Muscle of leg (tissue), 16 donors: ENCODE measurements at places on chromosomes 7 and 10. TPM values are rescaled to one million over a fixed set of nuclear protein-coding genes. Genes with fewer than 3 reads are reported as not detected.

Gene USP6NL
- total RNA-seq: 8.0 TPM

- peak; percentile 39 for DNase-seq
- H3K27ac ChIP-seq: peak overlapping the region; percentile 42
- no peaks in the 10 kb centered on the region for H3K36me3 ChIP-seq
- H3K4me1 ChIP-seq: peaks cover 16% of the 10 kb centered on the region
- no peak overlapping the region for H3K4me3 ChIP-seq
Measured at GRCh38 chr10:119535305-119535704, 7.2 kb downstream of the RGS10 start.

- H3K27me3 ChIP-seq: no peaks in the 10 kb centered on the region
- H3K36me3 ChIP-seq: no peaks in the 10 kb centered on the region
- DNase-seq: no peak
- H3K4me1 ChIP-seq: no peaks in the 10 kb centered on the region
Measured at GRCh38 chr7:149307775-149308501, 45.9 kb downstream of the ZNF783 start.

Gene TACC2
- 53.6 TPM for total RNA-seq

GRCh38 chr7:76220185-76221057 is 18.7 kb downstream of the SRRM3 start:
- H3K36me3 ChIP-seq: no peaks in the 10 kb centered on the region
- no peak overlapping the region for H3K4me3 ChIP-seq
- DNase-seq: peak; percentile 14
- peaks cover 26% of the 10 kb centered on the region for H3K27me3 ChIP-seq
- no peaks in the 10 kb centered on the region for H3K4me1 ChIP-seq
- no peak overlapping the region for H3K27ac ChIP-seq

Gene AKAP9
- total RNA-seq: 90.1 TPM

Gene FOXP2
- total RNA-seq: 10.0 TPM

Gene SP8
- total RNA-seq: not detected

Gene PRKCQ
- 16.5 TPM for total RNA-seq

GRCh38 chr7:158458096-158458495 is 129.5 kb downstream of the PTPRN2 start:
- H3K4me1 ChIP-seq: no peaks in the 10 kb centered on the region
- H3K4me3 ChIP-seq: no peak overlapping the region
- H3K27ac ChIP-seq: no peak overlapping the region
- H3K27me3 ChIP-seq: no peaks in the 10 kb centered on the region

DNA sequence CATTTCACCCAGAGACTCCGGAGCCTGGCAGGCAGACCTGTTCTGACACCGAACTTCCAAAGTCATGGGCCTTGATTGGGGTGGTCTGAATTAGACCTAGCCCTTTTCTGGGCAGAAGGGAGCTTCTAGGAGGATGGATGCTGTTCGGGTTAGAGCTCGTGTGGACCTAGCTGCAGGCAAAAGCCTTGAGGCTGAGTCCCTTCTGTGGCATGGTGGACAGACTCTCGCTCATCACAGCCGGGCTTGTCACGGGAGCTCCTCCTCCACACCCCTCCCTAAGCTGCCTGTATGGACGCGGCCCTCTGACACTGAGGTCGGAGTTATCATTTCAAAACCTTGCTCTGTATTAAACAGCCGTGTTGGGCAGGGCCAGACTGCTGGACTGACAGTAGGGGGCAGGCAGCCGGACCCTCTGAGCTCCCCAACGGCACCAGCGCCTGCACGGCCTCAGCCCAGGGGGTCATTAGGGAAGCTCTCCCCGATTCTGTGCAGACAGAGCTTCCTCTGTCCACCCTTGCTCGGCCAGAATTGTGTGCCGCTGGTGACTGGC is 2.2 kb downstream of the IRF5 start:
- DNase-seq: no peak
- H3K27me3 ChIP-seq: peaks cover 61% of the 10 kb centered on the region
- no peaks in the 10 kb centered on the region for H3K36me3 ChIP-seq
- no peak overlapping the region for H3K4me3 ChIP-seq

GRCh38 chr7:158051776-158052175 is 535.8 kb downstream of the PTPRN2 start:
- H3K4me3 ChIP-seq: no peak overlapping the region
- H3K36me3 ChIP-seq: no peaks in the 10 kb centered on the region
- no peak for DNase-seq
- no peaks in the 10 kb centered on the region for H3K27me3 ChIP-seq
- no peak overlapping the region for H3K27ac ChIP-seq

DNA sequence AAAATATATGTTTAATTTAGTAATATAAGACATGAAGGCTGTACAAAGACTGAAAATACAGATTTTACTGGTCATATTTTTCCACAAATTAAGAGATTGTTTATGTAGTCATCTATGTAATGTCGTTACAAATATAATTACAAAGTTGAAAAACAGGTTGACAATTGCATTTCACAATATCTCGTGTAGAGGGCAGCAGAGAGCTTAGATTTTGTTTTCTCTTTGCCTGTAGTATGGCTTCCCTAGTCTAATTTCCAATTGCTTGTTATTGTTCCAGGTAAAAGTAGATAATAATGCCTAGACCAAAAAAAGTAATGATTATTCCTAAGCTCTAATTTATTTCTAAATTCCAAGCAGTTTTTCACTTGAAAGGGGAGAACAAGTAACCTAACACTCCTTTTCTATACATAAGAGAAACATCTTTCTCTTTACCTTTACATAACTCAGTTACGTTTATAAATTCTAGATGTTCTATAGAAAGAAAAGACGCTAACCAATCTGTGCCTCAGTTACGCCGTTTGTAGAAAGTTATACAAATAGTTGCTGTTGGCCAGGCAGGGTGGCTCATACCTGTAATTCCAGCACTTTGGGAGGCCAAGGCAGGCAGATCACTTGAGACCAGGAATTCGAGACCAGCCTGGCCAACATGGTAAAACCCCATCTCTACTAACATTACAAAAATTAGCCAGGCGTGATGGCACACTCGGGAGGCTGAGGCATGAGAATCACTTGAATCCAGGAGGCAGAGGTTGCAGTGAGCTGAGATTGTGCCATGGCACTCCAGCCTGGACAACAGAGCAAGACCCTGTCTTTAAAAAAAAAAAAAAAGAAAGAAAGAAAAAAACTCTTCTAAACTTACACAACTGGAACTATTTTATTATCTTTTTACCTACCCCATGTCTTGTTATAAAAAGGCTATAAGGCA is 30.0 kb downstream of the NET1 start:
- no peak overlapping the region for H3K27ac ChIP-seq
- H3K27me3 ChIP-seq: no peaks in the 10 kb centered on the region
- peak; percentile 68 for DNase-seq

Gene HSPB1
- 188 TPM for total RNA-seq

Gene CDK1
- 30.9 TPM for total RNA-seq

DNA sequence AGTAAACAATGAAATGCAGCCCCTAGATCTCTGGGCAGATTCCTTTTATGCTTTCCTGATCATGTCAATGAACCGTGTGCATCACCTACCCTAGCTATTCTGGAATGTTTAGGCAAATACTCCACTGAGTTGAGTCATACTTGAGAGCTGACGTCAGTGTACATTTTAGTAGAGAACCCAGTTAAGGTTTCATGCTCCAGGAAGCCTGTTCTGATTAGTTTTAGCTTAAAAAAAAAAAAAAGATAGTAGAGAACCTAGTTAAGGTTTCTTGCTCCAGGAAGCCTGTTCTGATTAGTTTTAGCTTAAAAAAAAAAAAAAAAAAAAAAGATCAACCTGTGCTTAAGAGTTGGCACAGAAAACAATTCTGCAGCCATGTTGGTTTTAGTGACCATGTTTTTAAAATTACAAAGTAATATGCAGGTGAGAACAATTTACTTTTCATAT is 3.7 kb upstream of the MCU start:
- H3K36me3 ChIP-seq: no peaks in the 10 kb centered on the region
- H3K27me3 ChIP-seq: no peaks in the 10 kb centered on the region
- DNase-seq: no peak
- peak overlapping the region; percentile 74 for H3K27ac ChIP-seq
- H3K4me1 ChIP-seq: peaks cover 25% of the 10 kb centered on the region

Gene ADARB2
- 0.13 TPM for total RNA-seq

DNA sequence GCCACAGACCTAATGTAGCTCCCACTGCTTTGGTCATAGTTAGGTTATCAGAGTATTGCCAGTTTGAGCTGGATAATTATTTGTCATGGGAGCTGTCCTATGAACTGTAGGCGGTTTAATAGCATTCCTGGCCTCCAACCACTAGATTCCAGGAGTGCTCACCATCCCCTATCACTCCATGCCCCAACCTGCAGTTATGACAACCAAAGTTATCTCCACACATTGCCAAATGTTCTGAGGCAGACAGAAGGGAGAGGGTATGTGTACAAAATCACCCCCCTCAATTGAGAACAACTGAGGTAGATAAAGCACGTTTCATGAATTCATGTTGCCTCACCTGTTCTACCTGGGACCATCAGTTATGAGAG is 119.0 kb upstream of the CACUL1 start:
- H3K4me3 ChIP-seq: no peak overlapping the region
- DNase-seq: no peak
- no peak overlapping the region for H3K27ac ChIP-seq
- peaks cover 9% of the 10 kb centered on the region for H3K4me1 ChIP-seq
- H3K27me3 ChIP-seq: no peaks in the 10 kb centered on the region

Gene DLX6
- not detected for total RNA-seq

Gene EDRF1
- total RNA-seq: 23.3 TPM

GRCh38 chr10:31602541-31603234 is 283.7 kb downstream of the ZEB1 start:
- DNase-seq: peak; percentile 96
- peaks cover 39% of the 10 kb centered on the region for H3K4me1 ChIP-seq
- peak overlapping the region; percentile 97 for H3K27ac ChIP-seq
- no peaks in the 10 kb centered on the region for H3K27me3 ChIP-seq
- no peaks in the 10 kb centered on the region for H3K36me3 ChIP-seq
- peak overlapping the region; percentile 81 for H3K4me3 ChIP-seq

DNA sequence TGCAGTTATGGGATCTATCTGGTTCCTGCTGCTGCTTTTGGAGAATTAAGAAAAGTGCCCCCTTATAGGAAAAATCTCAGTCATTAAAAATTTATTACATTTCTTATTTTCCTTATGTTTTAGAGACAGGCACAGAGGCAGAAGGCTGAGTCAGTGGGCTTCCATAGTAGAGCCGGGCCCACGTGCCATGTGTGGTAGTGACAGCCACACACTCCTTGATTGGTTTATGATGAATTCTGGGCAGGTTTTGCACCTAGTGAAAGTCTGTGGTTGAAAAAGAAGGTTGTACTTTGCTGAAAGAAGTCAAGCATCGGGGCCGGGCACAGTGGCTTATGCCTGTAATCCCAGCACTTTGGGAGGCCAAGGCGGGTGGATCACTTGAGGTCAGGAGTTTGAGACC is 109.9 kb downstream of the FANK1 start:
- no peaks in the 10 kb centered on the region for H3K36me3 ChIP-seq
- no peak overlapping the region for H3K4me3 ChIP-seq
- no peak overlapping the region for H3K27ac ChIP-seq

GRCh38 chr7:22843681-22844309 is 21.1 kb upstream of the TOMM7 start:
- no peaks in the 10 kb centered on the region for H3K36me3 ChIP-seq
- no peak overlapping the region for H3K27ac ChIP-seq
- DNase-seq: no peak

Gene CAMK1D
- 5.1 TPM for total RNA-seq

DNA sequence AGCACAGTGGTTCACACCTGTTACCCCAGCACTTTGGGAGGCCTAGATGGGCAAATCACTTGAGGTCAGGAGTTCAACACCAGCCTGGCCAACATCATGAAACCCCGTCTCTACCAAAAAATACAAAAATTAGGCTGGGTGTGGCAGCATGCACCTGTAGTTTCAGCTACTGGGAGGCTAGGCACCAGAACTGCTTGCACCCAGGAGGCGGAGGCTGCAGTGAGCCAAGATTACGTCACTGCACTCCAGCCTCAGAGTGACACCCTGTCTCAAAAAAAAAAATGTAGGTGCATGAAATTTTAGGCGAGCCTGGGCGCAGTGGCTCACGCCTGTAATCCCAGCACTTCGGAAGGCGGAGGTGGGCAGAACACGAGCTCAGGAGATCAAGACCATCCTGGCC is 9.6 kb downstream of the BCL7B start:
- no peak for DNase-seq
- H3K4me1 ChIP-seq: no peaks in the 10 kb centered on the region
- H3K36me3 ChIP-seq: peaks cover 51% of the 10 kb centered on the region

DNA sequence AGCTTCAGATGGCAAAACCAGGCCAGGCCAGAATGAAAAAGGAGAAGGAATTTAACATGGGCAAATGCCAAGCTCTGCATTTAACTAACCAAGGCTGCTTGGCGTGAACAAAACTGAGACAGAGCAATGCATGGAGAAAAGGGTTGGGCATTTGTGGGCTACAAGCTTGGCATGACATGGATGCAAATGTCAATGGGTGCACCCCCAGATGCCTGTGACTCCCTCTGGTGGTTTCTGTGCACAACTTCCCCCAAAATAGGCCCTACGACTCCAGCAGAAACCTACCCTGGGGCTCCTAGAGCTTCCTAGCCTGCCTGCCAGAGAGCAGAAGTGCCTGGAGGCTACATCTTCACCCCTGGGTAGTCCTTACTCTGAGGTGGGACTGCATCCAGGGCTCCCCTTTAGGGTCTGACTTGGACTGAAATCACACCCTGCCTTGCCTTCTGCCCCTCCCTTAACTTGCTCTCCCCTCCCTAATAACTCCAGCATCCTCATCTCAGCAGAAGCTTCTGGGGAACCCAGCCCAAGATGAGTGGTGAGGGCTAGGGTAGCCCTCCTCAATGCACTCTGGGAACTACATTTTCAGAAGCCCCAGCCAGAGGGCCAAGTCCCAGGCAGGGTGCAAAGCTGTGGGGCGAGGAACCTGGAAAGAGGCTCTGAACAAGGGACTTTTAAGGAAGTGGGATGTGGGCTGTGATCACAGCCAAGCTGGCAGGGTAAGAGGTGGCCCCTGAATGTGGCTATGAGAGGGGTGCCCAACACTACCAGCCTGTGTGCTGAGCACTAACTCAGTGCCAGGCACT is 11.3 kb downstream of the GPRIN2 start:
- H3K27me3 ChIP-seq: peaks cover 17% of the 10 kb centered on the region
- H3K4me1 ChIP-seq: peaks cover 5% of the 10 kb centered on the region
- H3K4me3 ChIP-seq: no peak overlapping the region
- no peak overlapping the region for H3K27ac ChIP-seq
- no peaks in the 10 kb centered on the region for H3K36me3 ChIP-seq

- H3K4me3 ChIP-seq: no peak overlapping the region
- DNase-seq: no peak
- H3K27ac ChIP-seq: no peak overlapping the region
- H3K27me3 ChIP-seq: peaks cover 30% of the 10 kb centered on the region
- peaks cover 34% of the 10 kb centered on the region for H3K4me1 ChIP-seq
- H3K36me3 ChIP-seq: no peaks in the 10 kb centered on the region
Measured at GRCh38 chr10:131653140-131653539, 247.7 kb upstream of the PPP2R2D start.
